Hepatic stellate cell (primary cell): ENCODE measurements at places on chromosomes 2 and 18.

- no peak for DNase-seq
Measured at GRCh38 chr2:190514676-190515075, 19.8 kb downstream of the NEMP2 start.

- DNase-seq: peak; percentile 47
Measured at GRCh38 chr2:40127890-40128557, 323.9 kb downstream of the SLC8A1 start.

DNA sequence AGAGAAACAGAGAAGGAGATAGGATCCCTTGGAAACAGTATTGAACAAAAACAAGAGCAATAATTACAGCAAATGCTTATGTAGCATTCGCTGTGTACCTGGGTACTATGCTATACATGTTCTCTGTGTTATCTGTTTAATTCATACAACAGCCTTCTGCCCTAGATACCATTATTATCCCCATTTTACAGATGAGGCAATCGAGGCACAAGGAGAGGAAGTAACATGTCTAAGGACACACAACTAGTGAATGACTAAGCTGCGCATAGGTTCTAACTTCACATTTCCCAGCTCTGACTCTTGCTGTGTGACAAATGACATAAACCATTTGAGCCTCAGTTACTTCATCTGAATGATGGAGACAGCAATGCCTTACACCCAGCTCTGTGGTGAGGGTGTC, 70.5 kb downstream of the VSNL1 start:
- DNase-seq: no peak

DNA sequence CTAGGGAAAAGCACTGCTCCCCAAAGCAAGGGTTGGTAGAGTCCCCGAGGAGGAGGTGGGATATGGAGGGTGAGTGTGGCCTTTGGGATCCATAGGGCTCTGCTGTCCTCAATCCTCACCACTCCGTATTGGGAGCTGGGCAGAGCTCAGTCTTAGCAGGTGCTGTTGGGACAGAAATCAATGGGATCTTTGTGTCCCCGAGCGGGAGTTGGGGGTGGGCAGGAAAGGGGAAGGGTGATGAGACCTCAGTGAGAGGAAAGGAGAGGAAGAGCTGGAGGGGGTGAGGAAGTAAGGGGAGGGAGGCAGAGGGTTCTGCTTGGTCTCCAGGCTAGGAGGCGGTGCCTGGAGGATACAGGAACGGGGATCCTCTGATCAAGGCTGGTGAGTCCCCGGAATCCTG, 2.6 kb downstream of the ASIC4 start:
- no peak for DNase-seq

GRCh38 chr2:38947241-38948239, 57.9 kb downstream of the ARHGEF33 start:
- DNase-seq: peak; percentile 54

GRCh38 chr2:125679903-125680302, 976.1 kb upstream of the GYPC start:
- DNase-seq: no peak

DNA sequence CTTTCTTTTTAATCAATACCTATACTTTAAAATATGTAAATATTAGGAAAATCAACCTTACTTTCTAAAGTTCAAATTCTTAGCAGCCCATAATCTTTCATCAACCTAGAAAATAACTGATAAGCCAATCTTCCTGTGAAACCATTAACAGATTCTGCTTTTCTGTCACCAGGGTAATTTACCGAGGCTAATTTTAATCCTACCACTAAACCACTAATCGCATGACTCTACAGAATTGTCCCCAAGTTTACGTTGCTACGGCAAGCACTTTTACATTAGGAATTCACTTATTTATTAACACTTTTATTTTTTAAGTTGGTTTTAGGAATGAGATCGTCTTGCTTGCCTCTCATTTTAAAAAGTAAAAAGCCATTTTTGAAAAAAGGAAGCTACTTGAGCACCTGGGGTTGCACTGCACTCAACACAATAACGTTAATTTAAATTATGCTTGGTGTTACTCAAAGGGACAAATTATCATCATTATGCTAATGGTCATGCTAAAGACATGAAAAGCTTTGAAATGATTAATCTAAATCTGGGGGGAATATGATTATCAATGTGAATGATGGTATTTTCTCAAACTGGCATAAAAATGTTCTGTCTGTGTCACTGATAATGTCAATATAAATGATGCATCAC, 10.2 kb downstream of the ZNF516 start:
- DNase-seq: no peak

GRCh38 chr2:208311954-208312353, 45.9 kb downstream of the PIKFYVE start:
- DNase-seq: peak; percentile 2

GRCh38 chr2:241886840-241887447, 17.4 kb downstream of the RTP5 start:
- DNase-seq: no peak

- no peak for DNase-seq
Measured at GRCh38 chr2:63055226-63056106, 4.8 kb downstream of the OTX1 start.

DNA sequence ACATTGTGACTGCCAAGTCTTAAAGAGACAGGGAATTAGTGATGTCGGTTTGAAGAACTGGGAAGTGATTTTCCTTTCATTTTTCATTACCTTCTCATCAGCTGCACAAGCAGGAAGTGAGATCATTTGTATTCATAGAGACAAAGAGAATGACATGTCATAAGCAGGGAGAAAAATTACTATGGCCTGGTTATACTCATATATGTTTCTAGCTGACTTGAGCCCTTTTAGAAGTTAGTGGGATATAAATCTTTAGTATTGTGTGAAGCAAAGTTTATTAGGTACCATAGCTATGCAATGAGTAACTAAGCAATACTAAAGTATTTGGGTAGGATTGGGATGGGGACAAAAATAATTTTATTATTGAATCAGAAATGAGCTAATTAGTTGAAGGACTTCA, 284.1 kb downstream of the PID1 start:
- no peak for DNase-seq

DNA sequence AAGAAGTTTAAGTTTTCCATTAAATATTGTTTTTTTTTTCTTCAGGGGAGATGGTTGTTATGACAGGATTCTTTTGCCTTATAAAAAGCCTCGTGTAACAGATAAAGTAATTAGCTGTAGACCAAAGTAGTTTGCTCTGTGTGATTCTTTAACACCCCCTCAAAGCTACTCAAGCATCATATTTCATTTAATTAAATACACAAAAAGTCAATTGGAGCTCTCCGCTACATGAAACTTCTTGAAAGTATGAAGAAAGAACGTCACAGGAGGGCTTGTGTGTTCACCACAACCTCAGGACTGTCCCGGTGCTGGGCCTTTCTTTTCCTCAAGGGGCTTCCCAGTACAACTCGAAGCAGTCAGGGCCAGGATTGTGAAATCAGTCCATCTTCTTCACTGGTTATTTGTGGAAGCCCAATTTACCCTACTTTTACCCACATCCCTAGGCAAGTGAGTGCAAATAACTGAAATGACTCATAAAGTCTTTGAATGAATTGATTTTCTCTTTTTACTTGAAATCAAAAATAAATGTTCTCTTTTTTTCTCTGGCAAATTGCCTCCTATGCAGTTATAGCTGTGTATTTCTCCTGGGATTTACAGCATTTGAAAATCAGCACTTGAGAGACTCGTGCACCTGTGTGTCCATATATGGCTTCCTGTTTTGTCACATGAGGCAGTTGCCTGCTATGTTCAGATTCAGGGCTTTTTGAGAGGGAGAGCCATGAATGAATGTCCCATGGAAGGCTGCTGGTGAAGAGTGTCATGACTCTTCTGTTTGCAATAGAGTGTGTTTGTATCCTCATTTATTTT, 48.6 kb downstream of the LINC00305 start:
- DNase-seq: no peak

GRCh38 chr2:229910832-229911412, 10.9 kb downstream of the TRIP12 start:
- no peak for DNase-seq

- DNase-seq: no peak
Measured at GRCh38 chr18:11146238-11146946, 3.0 kb downstream of the PIEZO2 start.

GRCh38 chr2:176174382-176174823, 14.1 kb upstream of the HOXD1 start:
- DNase-seq: no peak

DNA sequence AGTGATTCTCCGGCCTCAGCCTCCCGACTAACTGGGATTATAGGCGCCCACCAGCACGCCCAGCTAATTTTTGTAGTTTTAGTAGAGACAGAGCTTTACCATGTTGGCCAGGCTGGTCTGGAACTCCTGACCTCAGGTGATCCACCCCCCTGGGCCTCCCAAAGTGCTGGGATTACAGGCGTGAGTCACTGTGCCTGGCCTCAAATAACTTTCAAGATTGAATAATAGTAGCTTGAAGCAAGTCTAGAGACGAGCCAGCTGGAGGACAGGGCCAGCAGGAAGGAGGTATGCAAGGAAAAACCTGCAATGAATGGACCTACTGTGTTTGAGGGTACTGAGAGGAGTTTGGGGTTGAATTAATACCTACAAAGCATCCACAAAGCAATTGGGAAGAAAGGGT, 87.5 kb downstream of the MSH2 start:
- DNase-seq: no peak

GRCh38 chr2:9378433-9379390, 44.6 kb downstream of the ITGB1BP1 start:
- DNase-seq: peak; percentile 94

- DNase-seq: no peak
Measured at GRCh38 chr2:189022053-189022481, 47.9 kb downstream of the COL3A1 start.

- DNase-seq: no peak
Measured at GRCh38 chr18:22489704-22490103, 72.0 kb upstream of the CTAGE1 start.

DNA sequence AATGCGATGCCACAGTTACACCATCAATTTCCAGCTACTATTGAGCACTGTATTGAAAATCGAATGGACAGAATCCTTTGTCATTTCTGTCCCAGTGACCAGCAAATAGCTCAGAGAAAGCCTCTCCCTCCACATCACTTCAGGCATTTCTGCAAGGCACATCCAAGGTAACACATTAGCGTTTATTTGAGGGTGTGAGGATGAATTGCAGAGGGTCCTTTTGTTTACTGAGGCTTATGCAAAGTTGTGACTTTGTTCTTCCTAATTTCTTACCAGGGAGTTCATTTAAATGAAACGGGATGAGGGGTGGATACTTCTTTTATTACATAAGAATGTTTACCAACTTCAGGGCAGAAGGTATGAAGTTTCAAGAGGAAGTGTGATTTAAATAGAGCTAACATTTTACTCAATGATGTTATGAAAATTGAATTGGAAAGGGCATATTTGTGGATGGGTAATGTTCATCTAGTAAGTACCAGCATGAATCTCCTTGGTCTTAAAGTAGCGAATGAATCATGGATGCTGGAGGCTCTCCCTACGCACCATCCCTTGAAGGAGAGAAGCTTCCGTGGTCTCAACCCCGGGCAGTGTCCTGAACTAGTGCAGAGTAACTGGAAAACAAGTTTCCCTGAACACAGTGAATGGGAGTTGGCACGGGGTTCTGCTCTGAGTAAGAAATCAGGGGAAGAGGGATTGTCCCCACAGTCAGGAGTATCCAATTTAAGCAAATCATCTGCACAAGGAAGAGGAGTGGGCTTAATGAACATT, 756.5 kb downstream of the GALR1 start:
- DNase-seq: no peak

DNA sequence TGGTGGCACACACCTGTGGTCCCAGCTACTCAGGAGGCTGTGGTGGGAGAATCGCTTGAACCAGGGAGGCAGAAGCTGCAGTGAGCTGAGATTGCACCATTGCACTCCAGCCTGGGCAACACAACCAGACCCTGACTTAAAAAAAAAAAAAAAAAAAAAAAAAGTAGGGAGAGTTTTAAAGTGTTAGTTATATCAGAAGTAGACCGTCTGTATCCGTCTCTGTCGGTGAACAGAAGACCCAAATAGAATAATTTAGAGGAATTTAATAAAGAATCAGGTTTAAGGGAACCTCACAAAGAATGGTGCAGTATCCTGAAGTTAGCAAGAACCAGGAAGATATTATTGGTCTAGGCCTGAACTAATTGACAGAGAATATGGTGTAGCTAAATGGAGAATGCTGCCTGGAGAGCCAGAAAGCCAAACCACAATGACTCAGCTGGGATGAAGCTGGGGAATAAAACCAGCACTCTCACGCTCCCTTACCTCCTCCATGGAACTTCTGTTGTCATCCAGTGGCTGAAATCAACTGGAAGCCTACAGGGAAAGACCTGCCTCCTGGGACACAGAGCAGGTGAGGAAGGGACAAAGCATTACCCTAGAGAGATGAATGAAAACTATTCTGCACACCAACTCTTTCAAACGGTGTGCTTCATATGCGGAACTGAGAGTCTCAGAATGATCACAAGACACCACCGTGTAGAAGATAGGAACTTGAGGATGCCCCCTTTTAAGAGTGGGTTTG, 39.1 kb upstream of the PLEKHM3 start:
- peak; percentile 79 for DNase-seq

DNA sequence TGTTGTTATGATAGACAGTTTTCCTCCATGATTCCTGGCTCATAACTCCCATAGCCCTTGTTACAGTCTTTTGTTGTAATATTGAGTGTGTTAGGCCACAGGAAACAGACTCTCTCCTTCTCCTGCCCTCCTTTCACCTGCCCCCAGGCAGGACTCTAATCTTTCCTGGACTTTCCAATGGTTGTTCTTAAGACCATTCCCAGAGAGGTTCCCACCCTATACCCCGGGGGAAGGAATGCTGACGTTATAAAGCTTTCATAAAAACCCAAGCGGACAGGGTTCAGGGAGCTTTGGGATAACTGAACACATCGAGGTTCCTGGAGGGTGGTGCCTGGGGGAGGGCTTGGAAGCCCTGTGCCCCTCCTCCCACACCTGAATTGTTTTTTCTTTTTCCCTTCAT, 2.8 kb upstream of the EFR3B start:
- DNase-seq: no peak

GRCh38 chr2:218216336-218216673, 684 bp upstream of the ARPC2 start:
- no peak for DNase-seq

GRCh38 chr2:240966906-240967680, 31.3 kb upstream of the SNED1 start:
- no peak for DNase-seq

DNA sequence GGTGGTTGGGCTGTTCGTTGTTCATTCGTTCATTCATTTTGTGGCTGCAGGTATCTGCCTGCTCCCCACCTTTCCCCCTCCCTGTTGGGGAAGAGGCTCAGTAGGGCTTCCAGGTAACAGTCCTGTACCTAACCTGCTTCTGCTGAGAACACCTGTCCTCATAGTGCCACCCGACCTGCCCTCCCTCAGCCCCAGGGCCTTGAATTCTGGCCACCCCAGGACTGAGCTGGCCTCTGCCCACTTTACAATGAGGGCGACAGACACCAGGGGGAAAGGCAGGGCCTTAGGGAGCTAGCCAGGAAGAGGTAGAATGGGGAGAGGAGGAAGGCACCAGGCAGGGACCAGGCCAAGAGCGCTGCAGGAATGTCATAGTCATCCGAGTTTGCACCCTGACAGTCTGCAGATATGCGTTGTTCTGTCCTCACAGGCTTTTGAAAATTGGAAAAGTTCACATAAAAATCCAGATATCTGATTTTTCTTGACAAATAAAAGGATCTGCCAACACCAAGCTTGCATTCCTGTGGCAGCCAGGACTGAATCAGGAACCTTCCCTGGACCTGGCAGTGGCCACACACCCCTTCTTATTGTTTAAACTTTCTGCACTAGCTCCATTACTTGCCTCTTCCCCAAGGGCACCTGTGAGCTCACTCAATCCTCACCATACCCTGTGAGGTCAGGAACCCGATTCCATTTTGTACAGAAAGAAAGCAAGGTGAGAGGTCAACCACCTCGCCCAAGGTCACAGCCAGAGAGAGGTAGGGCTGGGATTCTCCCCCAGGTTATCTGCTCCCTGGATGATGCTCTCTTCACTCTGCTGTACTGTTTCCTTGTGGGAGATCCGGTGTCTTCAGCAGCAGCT, 35.3 kb upstream of the MRPL33 start:
- no peak for DNase-seq

GRCh38 chr18:9637036-9637767, 22.8 kb upstream of the PPP4R1 start:
- DNase-seq: no peak
